ENCODE measurements at places on chromosomes 16 and 17. TPM values are rescaled to one million over a fixed set of nuclear protein-coding genes. Genes with fewer than 3 reads are reported as not detected.

Gene KRTAP4-5
- total RNA-seq: 1.1 TPM

Gene GJC1
- 1.5 TPM for total RNA-seq

Gene NXPH3
- total RNA-seq: 1.5 TPM

Gene ACSM5
- total RNA-seq: 6.4 TPM

Gene VPS35
- total RNA-seq: 53.9 TPM

Gene PHLPP2
- total RNA-seq: 5.1 TPM

Gene NGFR
- 18.3 TPM for total RNA-seq

Gene AANAT
- not detected for total RNA-seq
